Spinal cord (tissue), 10 donors: ENCODE measurements at places on chromosomes 12 and 14. TPM values are rescaled to one million over a fixed set of nuclear protein-coding genes. Genes with fewer than 3 reads are reported as not detected.

GRCh38 chr12:107119091-107119490 lies 25.7 kb upstream of the CRY1 start:
- H3K4me1 ChIP-seq = no peaks in the 10 kb centered on the region
- H3K36me3 ChIP-seq = no peaks in the 10 kb centered on the region
- no peak overlapping the region for H3K4me3 ChIP-seq
- DNase-seq = no peak
- H3K27me3 ChIP-seq = peaks cover 3% of the 10 kb centered on the region

The RD3L gene
- total RNA-seq = not detected

DNA sequence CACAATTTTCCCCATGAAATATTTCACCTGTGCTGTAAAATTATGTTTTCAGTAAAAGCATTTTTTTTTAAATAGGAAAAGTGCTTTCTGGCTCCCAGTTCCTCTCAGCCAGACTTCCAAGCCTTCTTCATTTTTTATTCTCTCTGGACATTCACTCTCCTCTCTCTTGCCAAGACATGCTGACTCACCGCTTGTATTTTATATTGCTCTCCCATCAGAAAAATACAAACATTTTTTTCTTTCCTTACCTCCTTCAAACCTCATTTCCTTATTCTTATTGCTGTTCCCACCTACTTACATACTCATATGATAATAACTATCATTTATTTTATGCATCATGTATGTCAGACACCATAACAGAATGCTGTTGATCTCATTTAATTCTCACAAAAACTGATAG lies 37.7 kb upstream of the ZNF641 start:
- no peak for DNase-seq
- H3K36me3 ChIP-seq = no peaks in the 10 kb centered on the region
- no peaks in the 10 kb centered on the region for H3K4me1 ChIP-seq
- no peaks in the 10 kb centered on the region for H3K27me3 ChIP-seq
- H3K4me3 ChIP-seq = no peak overlapping the region
- H3K27ac ChIP-seq = no peak overlapping the region

- no peaks in the 10 kb centered on the region for H3K27me3 ChIP-seq
- no peak overlapping the region for H3K27ac ChIP-seq
- no peak for DNase-seq
Observed at GRCh38 chr12:21117995-21118394, 13.0 kb upstream of the SLCO1B1 start.

- peaks cover 21% of the 10 kb centered on the region for H3K27me3 ChIP-seq
- no peaks in the 10 kb centered on the region for H3K36me3 ChIP-seq
- peak overlapping the region; percentile 86 for H3K27ac ChIP-seq
- no peak for DNase-seq
Observed at GRCh38 chr12:79690142-79690637, 574 bp downstream of the PAWR start.

GRCh38 chr14:31360919-31361662 lies 59.3 kb downstream of the HEATR5A start:
- no peak overlapping the region for H3K4me3 ChIP-seq
- no peak for DNase-seq
- H3K27ac ChIP-seq = no peak overlapping the region

DNA sequence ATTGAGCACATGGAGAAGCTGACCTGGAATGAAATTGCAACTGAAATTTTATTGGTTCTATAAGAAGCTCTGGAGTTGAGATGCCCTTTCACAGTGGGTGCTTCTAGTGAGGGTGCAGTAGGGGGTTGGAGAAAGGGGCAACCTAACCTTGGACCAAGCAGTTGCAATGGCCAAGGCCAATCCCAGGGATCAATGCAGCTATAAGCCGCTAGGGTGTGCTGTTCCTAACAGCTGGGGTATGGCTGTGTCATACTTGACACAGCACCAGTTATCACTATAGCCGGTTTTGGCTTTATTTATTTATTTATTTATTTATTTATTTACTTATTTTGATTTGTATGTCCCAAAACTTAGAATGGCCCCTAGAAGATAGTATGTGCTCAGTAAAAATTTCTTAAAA lies 505.9 kb downstream of the FLRT2 start:
- H3K27me3 ChIP-seq = no peaks in the 10 kb centered on the region
- no peak overlapping the region for H3K4me3 ChIP-seq
- no peak overlapping the region for H3K27ac ChIP-seq
- H3K36me3 ChIP-seq = no peaks in the 10 kb centered on the region
- no peak for DNase-seq

- H3K27me3 ChIP-seq = no peaks in the 10 kb centered on the region
- H3K4me1 ChIP-seq = no peaks in the 10 kb centered on the region
- H3K27ac ChIP-seq = no peak overlapping the region
- H3K4me3 ChIP-seq = no peak overlapping the region
- DNase-seq = no peak
- no peaks in the 10 kb centered on the region for H3K36me3 ChIP-seq
Observed at GRCh38 chr12:119859241-119859640, 17.9 kb downstream of the CIT start.
